ENCODE measurements at places on chromosomes 7 and 10.

DNA sequence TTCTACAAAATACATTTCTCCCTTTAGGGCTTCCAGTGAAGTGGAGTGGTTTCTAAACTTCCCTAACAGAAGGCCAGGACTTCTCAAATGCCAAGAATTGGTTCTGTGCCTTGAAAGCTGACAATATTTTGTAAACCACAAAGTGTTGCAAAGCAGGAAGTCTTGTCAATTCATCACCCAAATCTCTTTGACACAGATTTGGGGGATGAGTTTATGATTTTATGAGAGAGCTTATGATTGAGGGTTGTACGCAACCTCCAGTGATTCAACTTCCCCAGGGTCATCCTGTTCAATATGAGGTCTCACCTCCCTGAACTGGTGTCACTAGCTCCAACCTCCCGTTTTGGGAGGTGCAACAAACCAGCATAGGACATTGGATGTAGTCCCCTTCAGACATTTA, 83.7 kb downstream of the PRLHR start:
- DNase-seq = no peak

GRCh38 chr7:12418452-12418851, 14.8 kb upstream of the VWDE start:
- no peak for DNase-seq

DNA sequence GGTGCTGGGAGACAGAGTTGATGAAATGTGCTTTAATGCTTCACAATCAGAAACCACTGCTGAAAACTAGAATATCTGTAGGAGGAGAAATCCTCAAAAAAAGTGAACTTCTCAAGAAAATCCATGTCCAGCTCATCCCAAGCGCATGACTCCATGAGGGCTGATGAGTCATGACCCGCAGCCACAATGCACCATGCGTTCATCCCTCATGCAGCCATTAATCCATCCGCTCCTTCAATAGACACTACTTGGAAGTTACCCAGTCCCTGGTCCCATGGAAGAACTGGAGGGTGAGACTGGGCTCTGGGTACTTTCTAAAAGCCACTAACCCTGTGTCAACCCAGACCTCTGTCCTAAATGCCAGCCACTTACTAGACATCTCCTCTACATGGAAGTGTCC, 24.4 kb downstream of the TMEM273 start:
- DNase-seq = no peak

- DNase-seq = no peak
Observed at GRCh38 chr7:29277436-29278215, 83.1 kb downstream of the CHN2 start.

- DNase-seq = no peak
Observed at GRCh38 chr10:127925471-127926207, 18.7 kb downstream of the PTPRE start.

- DNase-seq = no peak
Observed at GRCh38 chr10:100979791-100980272, 7.5 kb downstream of the MRPL43 start.

DNA sequence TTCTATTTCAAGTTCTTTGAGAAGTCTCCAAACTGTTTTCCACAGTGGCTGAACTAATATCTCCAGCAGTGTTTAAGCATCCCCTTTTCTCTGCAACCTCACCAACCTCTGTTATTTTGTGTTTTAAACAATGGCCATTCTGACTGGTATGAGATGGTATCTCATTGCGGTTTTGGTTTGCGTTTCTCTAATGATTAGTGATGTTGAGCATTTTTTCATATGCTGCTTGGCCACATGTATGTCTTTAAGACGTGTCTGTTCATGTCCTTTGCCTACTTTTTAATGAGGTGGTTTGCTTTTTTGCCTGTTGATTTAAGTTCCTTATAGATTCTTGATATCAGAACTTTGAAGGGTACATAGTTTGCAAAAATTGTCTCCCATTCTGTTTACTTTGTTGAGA, 156.6 kb upstream of the IMMP2L start:
- no peak for DNase-seq

- no peak for DNase-seq
Observed at GRCh38 chr10:132270721-132271457, 36.9 kb downstream of the STK32C start.

- no peak for DNase-seq
Observed at GRCh38 chr10:83167081-83167480, 972.2 kb upstream of the GHITM start.

GRCh38 chr10:70440296-70441160, 953 bp downstream of the NODAL start:
- DNase-seq = no peak

GRCh38 chr10:94213980-94214379, 148.8 kb downstream of the NOC3L start:
- DNase-seq = no peak

- DNase-seq = no peak
Observed at GRCh38 chr7:76338298-76339084, 20.3 kb downstream of the YWHAG start.

GRCh38 chr7:157269341-157270059, 67.3 kb upstream of the DNAJB6 start:
- no peak for DNase-seq

DNA sequence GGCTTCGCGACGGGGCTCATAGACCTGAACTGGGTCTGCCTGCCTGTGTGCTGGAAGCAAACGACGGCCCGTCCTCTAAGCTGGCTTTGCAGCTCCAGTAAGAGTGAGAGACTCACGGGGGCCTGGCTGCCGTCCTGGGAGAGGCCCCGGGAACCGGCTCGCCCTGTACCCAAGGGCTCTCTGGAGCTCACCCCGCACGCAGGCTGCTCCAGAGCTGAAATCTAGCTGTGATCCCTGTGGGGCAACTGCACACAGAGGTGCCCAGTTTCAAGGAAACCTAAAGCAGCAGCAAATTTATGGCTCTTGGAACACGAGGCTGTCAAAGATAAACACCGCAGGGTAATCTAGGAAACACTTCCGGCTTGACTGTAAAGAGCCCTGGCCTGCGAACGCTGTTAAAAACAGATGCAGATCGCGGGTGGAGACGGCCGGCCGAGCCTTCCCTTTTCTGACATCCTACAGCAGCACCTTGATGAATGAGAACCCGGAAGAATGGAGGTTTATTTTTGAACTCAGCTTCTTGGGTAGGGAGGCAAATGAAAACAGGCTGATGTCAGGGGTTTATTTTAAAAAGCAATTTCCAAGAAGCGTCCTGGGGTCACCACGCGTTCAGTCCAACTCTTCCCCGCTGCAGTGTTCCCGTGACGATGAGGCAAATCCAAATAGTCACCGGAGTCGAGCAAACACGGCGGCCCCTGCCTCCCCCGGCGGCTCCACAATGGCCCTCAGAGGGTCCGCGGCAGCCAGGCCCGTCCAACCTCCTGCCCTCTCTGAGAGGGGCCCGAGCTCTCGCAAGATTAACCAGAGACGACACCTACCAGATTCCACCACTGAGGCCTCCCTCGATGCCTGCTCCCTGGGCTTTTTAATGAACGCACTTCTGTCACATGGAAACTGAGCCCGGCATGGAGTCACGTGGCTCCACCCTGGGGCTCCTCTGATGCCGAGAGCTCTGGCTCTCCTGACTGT, 29.6 kb downstream of the AMZ1 start:
- no peak for DNase-seq

GRCh38 chr7:137985253-137985896, 16.5 kb downstream of the CREB3L2 start:
- no peak for DNase-seq

DNA sequence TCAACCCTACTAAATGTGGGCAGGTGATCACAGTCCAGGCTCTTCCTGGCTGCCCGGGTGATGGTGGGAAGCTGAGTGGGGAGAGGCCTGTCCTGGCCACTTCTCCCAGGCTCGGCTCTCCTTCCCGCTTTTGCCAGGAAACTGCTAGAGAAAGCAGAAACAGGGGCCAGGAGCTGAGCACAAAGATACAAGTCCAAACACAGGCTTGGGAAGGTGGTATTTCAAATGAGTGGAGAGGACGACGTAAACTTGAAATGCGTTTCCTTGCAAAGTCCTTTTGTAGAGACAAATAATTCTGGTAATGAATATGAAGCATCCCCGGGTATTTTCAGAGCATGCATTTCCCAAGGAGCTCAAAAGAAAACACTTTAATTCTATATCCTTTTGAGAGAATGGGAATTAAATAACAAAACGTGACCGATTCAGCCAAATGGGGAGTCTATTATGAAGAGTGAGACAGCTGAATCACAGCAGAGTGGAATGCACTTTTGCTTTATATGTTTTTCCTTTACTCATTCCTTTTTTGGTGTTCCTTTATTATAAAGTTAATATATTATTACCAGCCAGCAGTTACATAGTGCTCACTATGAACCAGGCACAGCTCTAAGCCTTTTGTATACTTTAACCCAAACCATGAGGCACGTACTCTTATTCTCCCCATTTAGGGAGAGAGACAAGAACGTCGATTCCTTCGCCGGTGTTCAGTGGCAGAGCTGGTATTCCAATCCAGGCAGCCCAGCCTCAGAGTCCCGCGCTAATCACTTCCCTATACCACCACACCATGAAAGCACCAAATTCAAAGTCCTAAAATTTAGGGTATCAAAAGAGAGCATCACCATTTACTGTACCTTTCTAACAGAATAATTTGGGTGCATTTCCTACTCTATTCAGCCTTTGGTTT, 218.2 kb upstream of the KLF14 start:
- no peak for DNase-seq

DNA sequence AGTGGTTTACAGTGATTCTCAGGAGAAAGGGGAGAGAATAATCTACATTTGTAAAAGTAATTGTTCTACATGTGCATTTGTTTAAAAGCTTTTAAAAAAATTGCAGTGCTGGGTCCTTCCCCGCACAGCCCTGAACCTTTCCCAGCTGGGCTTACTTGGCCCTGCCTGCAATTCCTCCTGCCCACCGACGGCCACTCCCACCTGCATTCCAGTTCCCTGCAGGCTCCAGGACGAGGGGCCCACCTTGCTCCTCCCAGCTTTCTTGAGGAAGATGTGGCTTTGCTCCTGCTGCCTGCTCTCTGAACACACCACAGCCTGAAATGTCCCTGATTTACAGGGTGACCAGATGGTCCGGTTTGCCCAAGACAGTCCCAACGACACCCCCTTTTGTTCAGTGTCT, 222.7 kb downstream of the PRPF18 start:
- no peak for DNase-seq

Measured in SK-N-MC (cell line).